CD14-positive monocyte (primary cell): ENCODE measurements at places on chromosomes 1 and 21. TPM values are rescaled to one million over a fixed set of nuclear protein-coding genes. Genes with fewer than 3 reads are reported as not detected.

DNA sequence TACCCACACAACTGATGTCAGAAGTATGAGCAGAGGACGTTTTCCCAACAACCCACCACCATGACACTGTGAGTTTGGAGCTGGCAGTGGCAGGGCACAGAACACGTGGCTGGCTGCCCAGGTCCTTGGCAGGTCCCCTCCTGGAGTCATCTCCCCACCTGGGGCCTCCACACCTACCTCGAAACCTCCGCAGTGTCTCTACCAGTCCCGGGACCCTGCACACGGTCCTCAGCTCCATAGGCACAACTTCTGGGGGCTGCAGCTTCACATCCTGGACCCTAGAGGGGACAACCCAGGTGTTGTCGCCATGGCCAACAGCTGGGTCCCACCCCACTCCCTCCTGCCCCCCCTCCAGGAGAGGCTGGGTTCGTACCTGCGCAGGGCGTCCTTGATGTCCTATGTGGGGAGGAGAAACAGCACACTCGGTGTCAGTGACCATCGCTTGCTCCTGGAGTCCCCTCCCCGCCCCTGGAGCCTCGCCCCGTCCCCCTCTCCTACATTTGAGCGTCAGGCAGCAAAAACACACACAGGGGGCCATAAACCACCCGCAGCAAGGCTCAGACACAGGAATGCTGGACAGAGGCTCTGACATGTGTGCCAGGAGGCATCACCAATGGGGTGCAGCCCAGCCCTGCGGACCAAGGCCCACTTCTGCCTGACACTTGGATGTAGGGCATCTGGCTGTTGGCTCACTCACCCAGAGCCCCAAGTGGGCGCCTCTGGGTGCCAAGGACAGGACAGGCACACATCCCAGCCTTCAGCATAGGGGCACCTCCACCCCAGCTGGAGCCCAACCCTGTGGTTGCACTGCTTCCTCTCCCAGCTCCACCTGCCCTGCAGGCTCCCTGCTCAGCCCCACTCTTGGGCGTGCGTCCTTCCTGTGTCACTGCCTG, 9.6 kb downstream of the TRIM11 start:
- DNase-seq, result no peak

GRCh38 chr21:31318971-31319370, 25.1 kb downstream of the TIAM1 start:
- no peak for DNase-seq

Gene NUDT17
- polyA plus RNA-seq, result 3.1 TPM

DNA sequence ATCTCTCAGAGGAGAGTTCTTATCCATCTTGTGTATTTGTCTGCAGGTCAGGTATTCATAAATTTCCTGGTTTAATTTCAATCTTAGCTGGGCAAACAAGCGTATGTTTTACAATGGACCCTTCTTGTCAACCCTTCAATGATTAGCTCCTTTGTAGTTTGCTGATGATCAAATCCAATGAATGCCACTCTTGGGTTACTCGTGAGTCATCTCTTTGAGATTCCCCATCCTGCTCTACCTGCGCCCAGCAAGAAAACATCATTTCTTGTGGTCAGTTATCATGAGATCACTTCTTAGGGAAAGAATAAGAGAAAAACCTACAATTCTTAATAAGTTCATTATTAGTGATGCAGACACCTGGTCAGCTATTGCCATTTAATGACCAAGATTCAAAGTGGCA, 572.3 kb upstream of the PKN2 start:
- DNase-seq, result no peak

DNA sequence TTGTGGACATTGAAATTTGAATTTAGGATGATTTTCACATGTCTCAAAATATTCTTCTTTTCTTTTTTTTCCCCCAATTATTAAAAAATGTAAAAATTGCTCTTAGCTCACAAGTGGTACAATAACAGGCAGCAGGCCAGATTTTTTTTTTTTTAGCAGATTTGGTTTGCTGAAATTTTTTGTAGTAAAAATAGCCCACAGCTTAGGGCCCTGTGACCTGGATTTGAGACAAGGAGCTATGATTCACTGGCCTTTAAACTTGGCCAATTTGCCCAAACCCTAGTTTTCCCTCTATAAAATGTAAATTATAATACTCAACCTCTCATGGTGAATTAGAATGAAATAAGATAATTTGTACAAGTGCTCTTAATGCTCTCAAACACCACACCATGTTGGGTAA, 253.8 kb downstream of the DYRK1A start:
- DNase-seq, result no peak

Gene LCE3D
- not detected for polyA plus RNA-seq

Gene KCNK2
- polyA plus RNA-seq, result not detected

Gene NEGR1
- 0.13 TPM for polyA plus RNA-seq

GRCh38 chr1:25073640-25074270, 143.7 kb upstream of the RUNX3 start:
- no peak for DNase-seq

Gene GPR153
- 0.69 and 0.85 TPM in 2 replicates for polyA plus RNA-seq

Gene PGD
- polyA plus RNA-seq, result 509 TPM

GRCh38 chr1:29962831-29963247, 726.5 kb downstream of the PTPRU start:
- no peak for DNase-seq

- DNase-seq, result no peak
Observed at GRCh38 chr1:155173478-155174323, at the start of gene TRIM46. Gene TRIM46 (plus strand): TSS chr1:155173849. CDS start chr1:155173967, 118 bp downstream.

- no peak for DNase-seq
Observed at GRCh38 chr1:25105836-25106235, 126.5 kb downstream of the SYF2 start.

- DNase-seq, result no peak
Observed at GRCh38 chr1:115356356-115356755, 18.3 kb upstream of the NGF start.

- DNase-seq, result peak; percentile 45
Observed at GRCh38 chr1:32939655-32940371, 24.8 kb downstream of the RNF19B start.

- no peak for DNase-seq
Observed at GRCh38 chr1:232276651-232277050, 353.3 kb downstream of the SIPA1L2 start.

Gene CD53
- polyA plus RNA-seq, result 523 and 826 TPM in 2 replicates

DNA sequence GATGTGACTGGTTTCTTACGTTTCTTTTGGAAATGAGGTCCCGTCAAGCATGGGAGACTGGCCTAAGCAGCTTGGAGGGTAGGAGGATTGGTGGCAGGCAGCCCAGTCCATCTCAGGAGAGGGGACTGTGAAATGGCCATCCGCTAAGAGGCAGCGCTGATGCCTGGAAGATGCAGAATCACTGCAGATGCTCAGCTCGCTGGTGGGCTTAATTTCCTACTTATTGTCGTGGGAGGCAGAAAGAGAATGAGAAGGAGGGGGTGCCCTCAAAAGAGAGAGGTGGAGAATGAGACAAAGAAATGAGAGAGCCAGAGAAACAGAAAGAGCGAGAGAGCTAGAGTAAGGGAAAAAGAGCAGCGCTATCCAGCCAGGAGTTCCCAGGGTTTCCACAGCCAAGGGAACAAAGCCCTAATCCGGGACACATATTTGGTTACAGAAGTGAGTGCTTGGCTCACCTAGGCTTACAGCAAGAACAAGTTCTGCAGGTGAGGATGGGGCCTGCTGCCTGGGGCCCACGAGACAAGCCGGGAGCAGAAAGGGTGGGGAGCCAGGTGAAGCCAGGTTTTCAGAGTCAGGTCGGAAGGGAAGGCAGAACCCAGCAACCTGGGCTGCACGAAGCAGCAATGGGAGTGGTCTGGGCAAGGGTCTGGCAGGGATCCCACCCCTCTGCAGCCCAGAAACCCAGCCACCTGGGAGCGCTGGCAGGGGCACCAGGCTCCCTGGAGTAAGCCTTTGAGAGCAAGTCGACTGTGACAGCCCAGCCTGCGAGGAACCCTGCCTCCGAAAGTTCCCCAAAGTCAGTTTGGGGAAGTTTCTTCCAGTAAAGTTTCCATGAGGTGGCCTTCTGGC, 5.8 kb downstream of the ECE1 start:
- DNase-seq, result peak; percentile 86

GRCh38 chr1:174135211-174135610, 24.1 kb upstream of the RABGAP1L start:
- DNase-seq, result no peak

Gene S100A7
- polyA plus RNA-seq, result not detected

- DNase-seq, result no peak
Observed at GRCh38 chr1:23889074-23889473, 21.0 kb upstream of the FUCA1 start.

DNA sequence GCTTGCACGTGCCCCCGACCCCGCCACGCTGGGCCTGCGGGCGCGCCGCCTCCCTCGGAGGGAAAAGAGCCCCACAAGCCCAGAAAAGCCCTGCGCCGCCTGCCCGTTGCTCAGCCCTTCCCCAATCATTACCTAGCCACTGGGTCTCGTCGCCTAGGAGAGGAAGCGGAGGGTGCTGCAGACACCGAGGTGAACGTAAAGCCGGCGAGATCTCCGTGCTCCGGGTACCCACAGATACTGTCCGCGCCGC, at the start of gene ENO1:
ENO1 (minus strand) TSS at position 239 of the 250 bp plus-strand sequence. CDS start 3,778 bp downstream, outside the sequence.
- DNase-seq, result no peak

DNA sequence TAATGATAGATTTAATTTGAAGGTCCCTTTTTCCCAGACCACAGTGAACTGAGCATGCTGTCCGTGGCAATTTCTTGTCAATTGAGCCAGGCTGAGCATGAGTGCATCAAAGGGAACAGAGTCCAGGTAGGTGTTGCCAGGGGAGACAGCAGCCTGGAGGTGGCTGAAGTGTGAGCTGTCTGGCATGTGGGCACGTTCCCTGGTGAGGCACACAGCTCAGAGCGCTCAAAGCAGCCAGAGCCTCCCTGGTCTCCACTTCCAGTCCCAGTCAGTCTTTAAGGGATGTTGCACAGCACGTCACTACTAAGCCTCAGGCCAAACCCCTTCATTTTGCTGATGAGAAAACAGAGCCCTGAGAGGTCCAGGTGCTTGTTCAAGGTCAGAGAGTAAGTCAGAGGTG, 251.4 kb downstream of the MATN1 start:
- DNase-seq, result no peak

- no peak for DNase-seq
Observed at GRCh38 chr1:205992218-205992882, 10.8 kb downstream of the RAB7B start.

DNA sequence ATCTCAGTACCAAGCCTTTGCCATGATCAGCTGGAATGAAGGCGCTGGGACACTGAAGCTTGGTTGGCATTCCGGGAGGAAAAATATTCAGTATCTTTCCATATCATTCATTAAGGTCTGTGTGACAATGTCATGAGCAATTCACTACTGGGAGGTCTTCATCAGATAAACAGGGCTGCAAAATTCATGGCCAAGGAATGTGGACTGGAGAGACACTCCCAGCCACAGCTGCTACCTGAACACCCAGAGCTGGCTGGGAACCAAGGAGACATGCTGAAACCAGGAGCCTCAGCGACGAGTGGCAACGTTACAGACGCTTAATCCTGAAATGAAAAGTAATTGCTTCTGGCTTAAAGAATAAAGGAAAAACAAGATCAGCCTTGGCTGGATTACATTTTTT, 30.6 kb upstream of the DDAH1 start:
- DNase-seq, result no peak

Gene SLC6A17
- polyA plus RNA-seq, result not detected

Gene THRAP3
- polyA plus RNA-seq, result 63.4 TPM

- DNase-seq, result no peak
Observed at GRCh38 chr1:88036345-88037014, 647.6 kb upstream of the PKN2 start.

Gene AGT
- polyA plus RNA-seq, result 0.04 TPM in 1 of 2 replicates, not detected in the other

Gene CDCA8
- 0.39 and 0.67 TPM in 2 replicates for polyA plus RNA-seq

GRCh38 chr1:186289943-186290545, 85.0 kb downstream of the TPR start:
- DNase-seq, result no peak

Gene LMX1A
- not detected for polyA plus RNA-seq

Gene S100A16
- not detected in 2 replicates for polyA plus RNA-seq

Gene OR2L13
- not detected in 2 replicates for polyA plus RNA-seq

DNA sequence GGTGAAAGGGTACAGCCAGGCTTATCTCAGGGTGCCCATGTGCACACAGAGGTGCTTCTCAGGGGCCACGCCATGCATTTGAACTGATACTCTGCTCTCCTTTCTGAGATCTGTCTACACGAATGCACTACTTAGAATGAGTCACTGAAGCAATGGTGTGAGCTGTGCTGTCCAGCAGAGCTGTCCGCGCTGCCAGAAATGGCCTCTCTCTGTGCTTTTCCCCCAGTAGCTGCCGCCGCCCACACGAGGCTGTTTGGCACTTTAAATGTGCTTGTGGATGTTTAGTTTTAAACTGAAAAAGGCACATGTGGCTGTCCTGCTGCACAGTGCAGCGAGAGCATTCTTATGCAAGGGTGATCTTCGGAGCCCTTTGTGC, 87.1 kb upstream of the COL6A1 start:
- no peak for DNase-seq

Gene SLC41A1
- 1.1 TPM for polyA plus RNA-seq
